ENCODE measurements at places on chromosomes 13 and 19. TPM values are rescaled to one million over a fixed set of nuclear protein-coding genes. Genes with fewer than 3 reads are reported as not detected.

The CAPNS1 gene
- 1,446 TPM for total RNA-seq

The FXYD7 gene
- not detected for total RNA-seq

The ERICH4 gene
- total RNA-seq = not detected

The CYP4F2 gene
- 0.49 TPM for total RNA-seq

The RNF113B gene
- total RNA-seq = not detected

The NXNL1 gene
- not detected for total RNA-seq

The KIR2DL3 gene
- not detected for total RNA-seq

The RDH8 gene
- 0.28 TPM for total RNA-seq

The IGLON5 gene
- not detected for total RNA-seq

The DCT gene
- total RNA-seq = not detected

The LENG9 gene
- total RNA-seq = 4.6 TPM

The KLC3 gene
- total RNA-seq = 0.72 TPM

The DEDD2 gene
- 94.6 TPM for total RNA-seq

The CD22 gene
- total RNA-seq = 0.90 TPM

The CPB2 gene
- not detected for total RNA-seq

The SIGLECL1 gene
- total RNA-seq = not detected

The NLRP7 gene
- not detected for total RNA-seq

The FUT3 gene
- total RNA-seq = not detected

The METTL21C gene
- not detected for total RNA-seq

The ZNF525 gene
- 0.34 TPM for total RNA-seq

Measured in A549 treated with CpdA at 1 μM for 4 hours (cell line).